ENCODE measurements at places on chromosomes 7 and 10.

- peak; percentile 20 for DNase-seq
Observed at GRCh38 chr10:133242611-133243356, 5.1 kb downstream of the VENTX start.

- DNase-seq = no peak
Observed at GRCh38 chr10:95761939-95762492, 6.1 kb downstream of the ENTPD1 start.

- peak; percentile 62 for DNase-seq
Observed at GRCh38 chr10:87976101-87976743, 112.8 kb downstream of the PTEN start.

GRCh38 chr7:43302211-43302711, 189.8 kb downstream of the HECW1 start:
- peak; percentile 66 for DNase-seq

- DNase-seq = peak; percentile 72
Observed at GRCh38 chr10:122286867-122287266, 15.8 kb downstream of the BTBD16 start.

GRCh38 chr7:32872421-32872820, 19.1 kb downstream of the KBTBD2 start:
- DNase-seq = no peak

GRCh38 chr7:44392618-44393010, 67.2 kb upstream of the CAMK2B start:
- DNase-seq = no peak

GRCh38 chr7:100875356-100875751, 451 bp downstream of the SRRT start:
- no peak for DNase-seq

- no peak for DNase-seq
Observed at GRCh38 chr10:77006836-77007511, 630.6 kb downstream of the KCNMA1 start.

DNA sequence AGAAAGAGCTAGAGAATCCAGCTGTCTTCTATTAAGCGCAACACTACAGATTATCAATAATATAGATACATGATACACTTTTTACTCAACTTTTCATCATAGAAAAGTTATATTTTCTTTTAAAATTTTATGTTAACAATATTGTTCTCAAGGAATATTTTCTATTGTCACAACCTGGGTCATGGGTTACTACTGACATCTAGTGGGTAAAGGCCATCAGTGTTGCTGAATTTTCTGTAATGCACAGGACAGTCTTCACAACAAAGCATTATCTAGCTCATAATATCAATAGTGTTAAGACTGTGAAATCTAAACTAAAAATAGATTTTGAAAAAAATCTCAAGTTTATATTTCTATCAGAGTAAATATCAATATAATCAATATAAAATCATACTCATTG, 209.8 kb downstream of the ZNF33B start:
- peak; percentile 11 for DNase-seq

DNA sequence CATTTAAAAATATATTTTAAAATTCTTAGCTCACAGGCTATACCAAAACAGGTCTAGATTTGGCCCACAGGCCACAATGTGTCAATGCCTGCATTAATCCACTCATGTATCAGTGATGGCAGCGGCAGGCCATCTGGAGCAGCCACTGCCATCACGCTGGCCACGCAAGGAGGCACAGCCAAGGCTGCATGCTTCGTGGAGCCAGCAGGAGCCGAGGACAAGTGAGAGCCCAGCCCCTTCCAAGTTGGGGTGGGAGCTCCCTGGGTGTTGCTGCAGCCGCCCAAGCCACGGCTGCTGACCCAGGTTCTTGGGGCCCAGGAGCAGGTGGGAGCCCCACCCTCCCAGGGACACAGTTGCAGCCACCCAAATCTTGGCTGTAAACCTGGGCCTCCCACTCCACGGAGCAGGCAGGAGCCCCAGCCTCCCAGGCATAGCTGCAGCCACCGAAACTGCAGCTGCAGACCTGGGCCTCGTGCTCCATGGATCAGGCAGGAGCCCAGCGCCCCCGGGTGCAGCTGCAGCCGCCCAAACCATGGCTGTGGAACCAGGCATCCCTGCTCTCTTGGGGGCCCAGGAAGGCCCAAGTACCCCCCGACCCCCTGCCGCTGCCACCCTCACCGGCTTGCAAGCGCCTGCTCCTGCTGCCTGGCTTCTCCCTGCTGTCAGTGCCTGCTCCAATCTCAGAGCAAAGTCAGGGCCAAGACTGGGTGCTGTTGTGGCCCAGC, 87.3 kb upstream of the CACUL1 start:
- no peak for DNase-seq

GRCh38 chr7:79893991-79894390, 240.6 kb upstream of the GNAI1 start:
- DNase-seq = peak; percentile 78

DNA sequence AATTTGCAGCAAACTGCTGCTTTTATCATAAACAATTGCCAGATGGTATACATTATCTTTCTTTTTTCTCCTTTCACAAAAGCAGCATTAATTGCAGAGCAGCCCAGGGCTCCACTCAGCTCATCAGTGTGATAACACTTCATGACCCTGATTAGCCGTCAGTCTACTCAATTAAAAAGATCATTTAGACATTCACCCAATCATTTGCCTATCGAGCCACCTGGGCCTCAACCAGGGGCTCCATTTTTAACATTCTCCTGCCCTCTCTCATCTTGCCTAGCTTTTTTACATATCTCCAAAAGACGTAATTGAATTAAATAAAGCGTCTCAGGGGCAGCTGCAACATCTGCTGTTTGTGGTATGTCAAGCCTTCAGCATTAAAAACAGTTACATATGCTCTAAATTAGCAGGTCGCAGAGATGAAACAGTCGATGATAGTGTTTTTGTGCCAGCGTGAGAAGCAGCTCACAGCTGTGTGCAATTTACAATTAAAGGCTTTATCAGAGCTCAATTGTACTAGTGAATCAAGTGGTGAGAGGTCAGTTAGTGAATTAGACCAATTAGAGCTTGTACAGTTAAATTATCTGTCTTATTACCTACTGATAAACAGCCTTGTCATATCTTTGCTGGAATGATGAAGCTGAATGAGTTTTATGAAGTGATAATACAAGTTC, 522.5 kb downstream of the ETV1 start:
- no peak for DNase-seq

DNA sequence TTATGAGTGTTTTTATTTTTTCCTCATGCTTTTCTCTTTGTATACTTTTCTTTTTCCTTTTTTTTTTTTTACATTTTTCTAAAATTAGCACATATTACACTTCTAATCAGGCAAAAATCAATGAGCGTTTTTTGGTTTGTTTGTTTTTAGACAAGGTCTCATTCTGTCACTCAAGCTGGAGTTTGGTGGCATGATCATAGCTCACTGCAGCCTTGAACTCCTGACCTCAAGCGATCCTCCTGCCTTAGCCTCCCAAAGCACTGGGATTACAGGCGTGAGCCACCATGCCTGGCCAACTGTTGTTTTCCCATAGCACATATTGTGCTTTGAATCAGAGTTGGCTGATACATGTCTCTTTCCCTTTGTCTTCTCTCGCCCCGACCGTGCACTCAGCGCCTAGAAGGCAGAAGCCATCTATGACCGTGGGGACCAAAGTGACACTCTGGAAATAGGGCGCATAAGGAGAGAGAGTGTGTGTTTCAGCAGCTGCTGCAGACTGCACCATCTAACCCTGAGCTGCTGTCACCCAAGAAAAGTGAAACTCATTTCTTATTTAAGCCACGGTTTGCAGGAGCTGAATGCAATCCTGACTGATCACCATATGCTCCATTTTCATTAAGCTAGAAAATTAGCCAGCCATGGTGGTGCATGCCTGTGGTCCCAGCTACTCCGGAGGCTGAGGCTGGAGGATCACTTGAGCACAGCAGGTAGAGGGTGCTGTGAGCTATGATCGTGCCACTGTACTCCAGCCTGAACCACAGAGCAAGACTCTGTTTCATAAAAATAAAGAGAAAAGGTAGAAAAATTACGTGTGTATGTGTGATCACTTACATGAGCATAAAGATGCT, 41.4 kb upstream of the GTF2I start:
- no peak for DNase-seq

GRCh38 chr10:97763947-97764346, 7.9 kb downstream of the SFRP5 start:
- DNase-seq = no peak

GRCh38 chr7:134599371-134599770, 47.3 kb upstream of the BPGM start:
- DNase-seq = no peak

DNA sequence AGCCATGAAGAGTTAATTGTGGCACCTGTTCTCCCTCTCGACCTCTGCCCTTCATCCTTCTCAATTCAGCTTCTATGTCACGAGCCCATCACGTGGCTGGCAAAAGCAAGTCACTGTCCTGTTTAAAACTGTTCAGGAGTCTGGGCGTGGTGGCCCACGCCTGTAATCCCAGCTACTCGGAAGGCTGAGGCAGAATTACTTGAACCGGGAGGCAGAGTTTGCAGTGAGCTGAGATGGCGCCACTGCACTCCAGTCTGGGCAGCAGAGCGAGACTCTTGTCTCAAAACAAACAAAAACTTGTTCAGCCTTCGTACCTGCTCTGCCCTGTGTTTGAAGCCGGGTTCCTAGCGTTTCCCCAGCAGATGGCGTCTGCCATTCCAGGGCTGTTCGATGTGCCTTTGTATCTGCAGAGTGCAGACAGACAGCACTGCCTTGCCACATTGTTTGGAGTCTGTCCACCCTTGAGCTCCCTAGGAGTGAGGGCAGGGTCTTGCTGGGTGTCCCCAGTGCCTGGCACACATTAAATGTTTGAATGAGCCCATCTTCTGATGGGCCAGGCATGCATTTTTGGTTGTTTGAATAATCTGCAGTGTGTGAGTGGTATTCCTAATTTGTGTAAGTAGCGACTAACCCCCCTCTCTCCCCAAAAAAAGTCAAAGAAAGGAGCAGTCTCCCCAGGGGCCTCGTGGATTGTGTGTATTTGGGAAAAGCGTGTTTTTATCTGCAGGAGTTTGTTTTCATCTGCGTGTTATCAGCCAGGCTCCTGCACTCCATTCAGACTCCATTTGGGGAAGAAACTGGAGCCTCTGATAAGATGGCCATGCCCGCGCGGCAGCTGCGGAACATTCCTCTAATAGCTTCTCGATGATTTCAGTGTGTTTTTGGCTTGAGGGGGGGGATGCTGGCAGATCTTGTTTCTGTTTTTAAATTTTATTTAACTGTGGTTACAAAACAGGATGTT, 61.2 kb downstream of the DNAJB6 start:
- DNase-seq = peak; percentile 85
